ENCODE measurements at places on chromosomes 5 and 9.

GRCh38 chr9:128150594-128151308, 1.5 kb downstream of the LCN2 start:
- peak; percentile 75 for DNase-seq

DNA sequence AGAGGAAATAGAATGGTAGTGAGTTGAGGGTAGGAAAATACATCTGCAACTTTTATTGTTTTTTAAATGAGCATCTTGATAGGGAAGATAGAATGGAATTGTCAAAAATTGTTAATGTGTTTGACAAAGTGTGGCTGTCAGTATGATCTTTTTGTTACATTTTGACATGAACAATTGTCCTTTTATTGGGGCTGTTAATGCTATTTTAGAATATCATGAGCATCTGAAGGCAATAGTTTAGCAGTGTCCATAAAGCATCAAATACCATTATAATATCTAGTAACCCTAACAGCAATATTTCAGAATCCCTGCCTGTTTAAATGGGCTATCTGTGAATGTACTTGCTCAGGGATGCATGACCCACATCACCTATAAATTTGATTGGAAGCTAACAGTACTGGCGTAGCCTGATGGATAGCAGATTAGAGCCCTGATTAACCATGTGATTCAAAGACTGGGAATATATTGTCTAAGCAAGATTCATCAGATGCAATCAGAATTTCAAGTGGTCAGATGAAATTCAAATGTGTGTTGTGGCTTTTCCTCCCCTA, 37.8 kb downstream of the TLE4 start:
- no peak for DNase-seq

- no peak for DNase-seq
These were observed 35.5 kb upstream of the ELL2 start for GRCh38 chr5:95996904-95997723.

DNA sequence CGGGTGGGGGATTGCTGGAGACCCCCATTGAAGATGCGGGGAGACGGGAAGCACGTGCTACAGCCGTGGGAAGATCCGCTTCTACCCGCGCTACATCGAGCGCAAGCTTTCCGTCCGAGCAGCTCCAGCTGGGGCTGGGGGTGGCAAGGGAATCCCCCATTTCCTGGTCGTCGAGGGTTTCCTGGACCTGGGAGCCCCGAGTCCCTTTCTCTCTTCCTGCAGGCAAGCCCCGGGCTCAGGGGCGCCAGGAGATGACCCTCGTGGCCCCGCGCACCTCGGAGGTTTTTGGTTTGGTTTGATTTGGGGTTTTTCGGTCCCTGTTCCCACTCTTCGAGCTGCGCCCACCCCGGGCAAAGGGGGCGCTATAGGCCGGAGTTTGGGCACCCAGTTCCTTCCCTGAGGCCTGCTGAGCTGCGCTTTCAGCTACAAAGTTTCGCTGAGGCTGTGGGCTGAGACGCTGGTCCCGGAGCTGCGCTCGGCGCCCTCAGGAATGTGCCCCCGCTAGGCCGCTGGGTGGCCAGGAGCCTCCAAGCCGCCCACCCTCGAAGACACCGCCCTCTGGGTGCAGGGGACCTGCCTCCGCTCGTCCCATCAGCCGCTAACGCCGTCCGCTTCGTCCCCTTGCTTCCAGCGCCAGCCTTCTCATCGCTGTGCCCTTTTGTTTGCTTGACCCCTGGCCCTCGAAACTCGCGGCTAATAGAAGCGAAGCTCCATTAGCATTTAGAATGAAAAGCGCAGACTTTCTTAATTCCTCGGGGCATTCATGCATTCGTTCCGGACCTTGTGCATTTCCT, 2.9 kb downstream of the NR4A3 start:
- peak; percentile 82 for DNase-seq

DNA sequence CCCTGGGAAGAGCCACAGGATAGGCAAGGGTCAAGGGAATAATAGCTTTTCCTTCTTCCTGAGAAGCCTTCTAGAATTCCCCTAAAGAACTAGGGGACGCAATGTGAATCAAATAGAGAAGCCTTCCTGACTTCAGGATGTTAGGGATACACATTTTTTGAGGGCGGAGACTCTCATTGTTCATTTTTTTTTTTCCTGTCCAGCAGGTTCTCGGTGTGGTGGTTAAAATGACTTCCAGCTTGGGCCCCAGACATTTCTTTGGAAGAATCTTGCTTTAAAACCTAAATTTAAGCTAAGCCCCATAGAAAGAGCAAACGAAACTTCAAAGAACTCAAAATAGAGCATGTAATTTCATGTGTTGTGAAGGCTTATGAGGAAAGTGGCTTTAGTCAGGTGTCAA, 80.8 kb downstream of the IQGAP2 start:
- no peak for DNase-seq

DNA sequence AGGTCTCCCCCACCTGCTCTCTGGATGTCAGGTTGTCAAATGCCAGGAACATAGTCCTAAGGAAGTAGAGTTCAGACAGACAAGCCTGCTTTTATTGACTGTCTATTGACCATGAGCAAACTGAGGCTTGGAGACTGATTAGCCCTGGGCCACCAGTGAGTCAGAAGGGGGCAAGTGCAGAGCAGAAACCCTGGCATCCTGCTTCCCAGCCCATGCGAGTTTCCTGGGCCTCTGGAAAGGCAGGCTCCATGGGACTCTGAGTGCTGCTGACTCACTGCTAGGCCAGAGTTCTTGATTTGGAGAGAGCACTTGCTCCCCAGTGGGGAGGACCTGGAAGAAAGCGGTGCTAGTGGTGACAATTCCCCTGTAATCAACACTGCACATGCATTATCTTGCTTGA, 2.8 kb upstream of the HBEGF start:
- DNase-seq = no peak

- DNase-seq = no peak
These were observed 81.3 kb downstream of the THBS4 start for GRCh38 chr5:80116465-80116864.

GRCh38 chr9:121956808-121957207, 136.3 kb downstream of the TTLL11 start:
- no peak for DNase-seq

- no peak for DNase-seq
These were observed 18.9 kb downstream of the SEMA4D start for GRCh38 chr9:89478821-89479668.

- DNase-seq = no peak
These were observed 7.6 kb upstream of the RPS14 start for GRCh38 chr5:150457121-150457520.

- DNase-seq = no peak
These were observed 86.3 kb upstream of the C9orf72 start for GRCh38 chr9:27659571-27659970.

GRCh38 chr9:122366074-122366660, 4.7 kb upstream of the PTGS1 start:
- DNase-seq = no peak

- DNase-seq = no peak
These were observed 23.8 kb upstream of the LRRC14B start for GRCh38 chr5:167511-167910.

GRCh38 chr5:145787001-145787400, 48.1 kb downstream of the PRELID2 start:
- DNase-seq = no peak
